ENCODE measurements at places on chromosomes 5 and 9. TPM values are rescaled to one million over a fixed set of nuclear protein-coding genes. Genes with fewer than 3 reads are reported as not detected.

DNA sequence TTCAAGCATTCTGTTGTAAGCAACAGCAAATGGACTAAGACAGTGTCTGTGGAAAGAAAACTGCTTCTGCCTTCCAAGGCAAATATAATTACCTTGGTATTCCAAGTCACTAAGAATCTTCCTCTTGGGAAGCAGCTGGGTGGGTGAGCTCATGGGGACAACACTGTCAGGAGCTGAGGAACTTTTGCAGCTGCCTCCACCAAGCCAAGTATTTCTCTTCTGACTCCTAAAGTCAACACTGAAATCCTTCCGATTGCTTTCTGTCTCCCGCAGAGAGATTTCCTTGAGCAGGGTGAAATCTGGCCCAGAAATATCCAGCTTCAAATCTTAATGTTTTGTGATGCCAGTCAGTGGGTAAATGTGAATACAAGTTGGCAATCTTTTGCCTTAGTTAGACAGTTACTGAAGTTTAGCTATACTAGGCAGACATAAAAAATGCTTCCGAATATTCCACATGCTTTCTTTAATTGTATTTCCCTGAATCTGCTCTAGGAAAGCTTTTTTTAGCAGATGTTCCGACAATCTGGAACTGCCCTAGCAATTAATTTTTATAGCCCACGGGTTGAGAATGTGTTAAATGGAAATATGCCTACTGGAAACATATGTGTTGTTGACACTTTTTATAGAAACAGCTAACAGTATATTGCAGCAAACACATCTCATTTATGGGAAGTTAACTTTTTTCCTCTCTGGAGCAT, 369.9 kb upstream of the DAB2 start:
- H3K36me3 ChIP-seq = no peaks in the 10 kb centered on the region
- no peak overlapping the region for H3K27ac ChIP-seq
- H3K4me3 ChIP-seq = no peak overlapping the region

DNA sequence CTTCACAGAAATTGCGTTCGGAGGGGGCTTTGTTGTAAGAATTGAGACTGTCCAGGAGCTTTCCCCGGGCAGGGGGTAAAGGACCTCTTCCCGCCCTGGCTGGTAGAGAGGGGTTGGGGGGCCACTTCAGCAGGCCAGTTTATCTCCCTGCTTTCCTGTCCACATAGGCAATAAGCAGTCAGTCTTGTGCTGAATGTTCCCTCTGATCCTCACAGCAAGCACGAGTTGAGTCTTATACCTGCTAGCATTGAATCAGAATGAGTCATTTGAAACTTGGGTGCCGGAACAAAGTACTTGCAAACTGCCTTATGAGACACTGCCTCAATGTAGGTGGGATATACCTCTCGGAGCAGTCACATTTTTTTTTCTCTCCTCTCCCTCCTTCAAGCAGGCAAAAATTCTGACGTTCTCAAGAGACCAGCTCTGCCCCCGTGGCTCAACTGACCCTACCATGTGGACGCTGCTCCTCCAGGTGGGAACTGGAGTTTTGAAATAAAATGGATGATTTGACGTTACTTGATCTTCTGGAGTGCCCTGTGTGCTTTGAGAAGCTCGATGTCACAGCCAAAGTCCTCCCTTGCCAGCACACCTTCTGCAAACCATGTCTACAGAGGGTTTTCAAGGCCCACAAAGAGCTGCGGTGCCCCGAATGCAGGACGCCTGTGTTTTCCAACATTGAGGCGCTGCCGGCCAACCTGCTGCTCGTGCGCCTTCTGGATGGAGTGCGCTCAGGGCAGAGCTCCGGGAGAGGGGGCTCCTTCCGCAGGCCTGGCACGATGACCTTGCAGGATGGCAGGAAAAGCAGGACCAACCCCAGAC, 1.3 kb downstream of the SH3RF2 start:
- peaks cover 5% of the 10 kb centered on the region for H3K36me3 ChIP-seq
- H3K4me3 ChIP-seq = peak overlapping the region; percentile 81
- H3K27me3 ChIP-seq = no peaks in the 10 kb centered on the region
- H3K27ac ChIP-seq = peak overlapping the region; percentile 79
- no peak for DNase-seq
- peaks cover 50% of the 10 kb centered on the region for H3K4me1 ChIP-seq

GRCh38 chr9:121226175-121226574, 24.5 kb upstream of the RAB14 start:
- no peaks in the 10 kb centered on the region for H3K4me1 ChIP-seq
- no peak for DNase-seq
- H3K4me3 ChIP-seq = no peak overlapping the region
- no peaks in the 10 kb centered on the region for H3K36me3 ChIP-seq
- H3K27ac ChIP-seq = no peak overlapping the region

The THBS4 gene
- 5.6 TPM for total RNA-seq

The C5orf15 gene
- 52.0 TPM for total RNA-seq

DNA sequence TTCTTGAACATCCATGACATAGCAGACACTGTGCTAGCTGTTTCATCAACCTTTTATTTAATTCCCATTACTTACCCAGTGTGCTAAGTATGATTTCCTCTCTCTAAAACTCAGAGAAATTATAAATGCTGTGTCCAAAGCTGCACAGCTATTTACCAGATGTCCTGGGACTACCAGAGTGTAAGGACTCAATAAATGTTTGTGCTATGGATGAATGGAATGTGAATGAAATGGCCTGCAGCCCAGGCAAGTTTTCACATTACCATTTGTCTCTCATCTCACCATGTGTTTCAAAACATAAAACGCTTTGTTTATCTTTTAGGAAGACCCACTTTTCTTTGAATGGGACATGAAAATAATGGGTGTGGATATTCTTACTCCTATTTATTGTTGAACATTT, 96.2 kb downstream of the ARHGEF28 start:
- DNase-seq = no peak
- H3K27me3 ChIP-seq = peaks cover 8% of the 10 kb centered on the region
- H3K27ac ChIP-seq = no peak overlapping the region
- H3K4me3 ChIP-seq = no peak overlapping the region

The TMEM215 gene
- total RNA-seq = not detected

DNA sequence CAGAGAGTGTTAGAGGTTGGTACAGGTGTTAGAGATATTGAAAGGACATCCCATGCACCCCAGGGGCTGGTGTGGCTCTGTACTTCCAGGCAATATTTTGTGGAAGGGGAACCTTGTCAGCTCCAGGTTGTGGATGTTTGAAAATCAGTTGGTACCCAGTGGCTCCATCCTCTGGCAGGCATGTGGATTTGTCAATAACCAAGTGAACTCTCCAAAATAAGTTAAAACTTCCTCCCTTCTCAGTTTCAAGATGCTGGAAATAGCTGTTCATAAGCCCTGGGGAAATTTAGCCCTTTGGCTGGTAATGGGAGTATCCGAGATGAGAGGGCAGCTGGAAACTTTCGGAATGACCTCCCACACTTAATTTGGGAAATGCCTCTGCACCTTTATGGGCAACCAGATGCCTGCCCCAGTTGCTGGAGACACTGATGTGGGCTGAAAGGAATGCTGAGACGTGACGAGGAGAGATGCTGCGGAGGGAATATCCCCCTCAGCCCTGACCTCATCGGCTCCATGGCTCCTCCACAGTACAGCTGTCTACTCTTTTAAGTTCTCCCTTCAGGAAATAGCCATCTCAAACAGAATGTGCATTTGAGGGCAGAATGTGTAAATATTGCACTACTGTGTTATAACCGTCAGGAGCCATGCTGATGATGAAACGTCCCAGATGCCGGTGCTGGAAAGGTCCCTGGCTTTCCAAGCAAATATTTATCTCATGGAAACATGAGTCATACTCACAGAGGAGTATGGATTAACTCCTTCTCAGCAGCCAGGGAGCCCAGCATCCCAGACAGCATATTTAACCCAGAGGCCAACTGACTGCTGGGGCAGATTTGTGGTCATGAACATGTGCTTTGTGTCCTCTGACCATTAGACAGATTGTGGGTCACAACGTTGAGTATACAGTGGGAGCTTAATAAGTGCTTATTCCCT, 29.5 kb downstream of the TGFBI start:
- H3K36me3 ChIP-seq = no peaks in the 10 kb centered on the region
- no peak overlapping the region for H3K27ac ChIP-seq
- DNase-seq = no peak
- H3K4me3 ChIP-seq = no peak overlapping the region
- peaks cover 7% of the 10 kb centered on the region for H3K4me1 ChIP-seq

DNA sequence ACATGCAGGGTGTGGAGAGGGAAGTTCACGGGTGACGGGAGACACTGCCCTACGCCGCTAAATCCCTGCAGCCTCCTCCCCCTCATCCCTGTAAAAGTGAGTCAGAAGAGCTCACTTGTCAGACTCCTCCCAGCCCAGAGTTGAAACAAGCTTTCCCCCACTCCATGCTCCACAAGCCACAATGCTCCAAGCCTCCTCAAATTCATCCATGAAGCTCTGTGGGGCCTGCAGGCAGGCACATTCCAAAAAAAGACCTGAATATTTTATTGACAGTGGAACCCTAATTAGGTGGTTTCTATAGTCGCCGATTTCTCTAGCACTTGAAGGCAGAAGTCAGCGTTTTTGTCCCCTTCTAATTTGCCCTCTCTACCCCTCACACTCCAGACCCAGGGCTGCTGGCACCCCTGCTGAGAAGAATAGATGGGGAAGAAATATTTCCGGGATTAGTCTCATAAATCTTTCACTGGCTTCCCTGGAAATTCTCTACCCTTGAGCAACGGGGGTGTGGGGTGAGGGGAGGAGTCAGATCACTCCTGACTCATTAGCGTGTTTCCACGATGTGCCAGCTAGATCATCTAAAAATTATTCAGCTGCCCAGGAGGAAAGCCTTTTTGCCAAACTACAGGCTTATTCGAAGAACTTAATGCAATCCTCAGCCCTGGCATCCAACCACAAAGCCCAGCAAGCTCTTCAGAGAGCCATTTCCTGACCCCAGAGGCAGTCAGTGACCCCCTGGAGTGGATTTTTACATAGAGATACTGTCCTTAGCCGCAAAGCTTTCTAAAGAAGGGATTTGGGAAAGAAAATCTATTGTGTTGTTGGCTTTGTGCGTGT, 97.1 kb downstream of the ENC1 start:
- peaks cover 23% of the 10 kb centered on the region for H3K4me1 ChIP-seq
- DNase-seq = no peak
- no peaks in the 10 kb centered on the region for H3K36me3 ChIP-seq
- no peak overlapping the region for H3K4me3 ChIP-seq

- no peaks in the 10 kb centered on the region for H3K27me3 ChIP-seq
- no peak overlapping the region for H3K27ac ChIP-seq
- peaks cover 12% of the 10 kb centered on the region for H3K4me1 ChIP-seq
Measured at GRCh38 chr5:55747778-55748318, 10.0 kb downstream of the DDX4 start.

The COL23A1 gene
- 0.36 TPM for total RNA-seq

The CDH6 gene
- 132 TPM for total RNA-seq

DNA sequence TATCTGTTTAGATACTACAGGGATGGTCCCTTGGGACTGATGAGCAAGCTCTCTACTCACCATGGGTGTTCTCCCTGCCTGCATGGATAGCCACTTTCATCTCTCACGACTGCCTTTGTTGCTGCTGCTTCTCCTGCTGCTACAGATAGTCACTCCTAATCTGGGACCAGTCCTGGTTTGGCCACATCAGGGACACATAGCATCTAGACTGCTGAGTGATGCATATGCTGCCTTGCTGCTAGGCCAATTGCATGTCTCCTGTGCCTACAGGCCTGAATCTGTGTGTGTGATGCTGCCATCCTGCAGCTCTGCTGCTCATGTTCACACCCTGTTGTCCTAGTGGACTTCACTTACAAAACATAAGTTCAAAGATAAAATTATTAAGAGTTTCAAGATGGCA, 297.1 kb downstream of the HCN1 start:
- H3K4me3 ChIP-seq = no peak overlapping the region
- DNase-seq = no peak
- H3K4me1 ChIP-seq = no peaks in the 10 kb centered on the region
- no peaks in the 10 kb centered on the region for H3K36me3 ChIP-seq
- no peak overlapping the region for H3K27ac ChIP-seq
- H3K27me3 ChIP-seq = no peaks in the 10 kb centered on the region

DNA sequence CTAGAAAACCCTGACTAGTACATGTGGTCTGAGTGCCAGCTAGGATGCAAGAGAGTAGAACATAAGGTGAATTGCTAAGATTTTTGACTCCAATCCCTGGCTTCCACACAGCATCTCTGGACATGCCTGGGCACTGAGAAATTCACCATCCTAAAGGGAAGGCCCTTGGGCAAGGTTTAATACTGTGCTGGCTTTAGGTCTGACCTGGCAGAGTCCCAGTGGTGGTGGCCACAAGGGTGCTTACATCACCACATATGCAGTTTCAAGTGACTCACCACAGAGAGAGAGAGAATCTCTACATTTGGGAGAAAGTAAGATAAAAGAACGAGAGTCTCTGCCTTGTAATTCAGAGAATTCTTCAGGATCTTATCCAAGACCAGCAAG, 661.6 kb upstream of the C9orf72 start:
- H3K27ac ChIP-seq = no peak overlapping the region
- no peak overlapping the region for H3K4me3 ChIP-seq
- H3K4me1 ChIP-seq = peaks cover 3% of the 10 kb centered on the region
- H3K27me3 ChIP-seq = no peaks in the 10 kb centered on the region
- no peak for DNase-seq
- no peaks in the 10 kb centered on the region for H3K36me3 ChIP-seq

GRCh38 chr5:131795879-131796792, 681 bp downstream of the FNIP1 start:
- H3K4me1 ChIP-seq = peaks cover 16% of the 10 kb centered on the region
- H3K36me3 ChIP-seq = peaks cover 4% of the 10 kb centered on the region
- peak; percentile 42 for DNase-seq
- H3K27ac ChIP-seq = peak overlapping the region; percentile 99
- peak overlapping the region; percentile 98 for H3K4me3 ChIP-seq
- peaks cover 4% of the 10 kb centered on the region for H3K27me3 ChIP-seq

The LTC4S gene
- total RNA-seq = 5.5 TPM

DNA sequence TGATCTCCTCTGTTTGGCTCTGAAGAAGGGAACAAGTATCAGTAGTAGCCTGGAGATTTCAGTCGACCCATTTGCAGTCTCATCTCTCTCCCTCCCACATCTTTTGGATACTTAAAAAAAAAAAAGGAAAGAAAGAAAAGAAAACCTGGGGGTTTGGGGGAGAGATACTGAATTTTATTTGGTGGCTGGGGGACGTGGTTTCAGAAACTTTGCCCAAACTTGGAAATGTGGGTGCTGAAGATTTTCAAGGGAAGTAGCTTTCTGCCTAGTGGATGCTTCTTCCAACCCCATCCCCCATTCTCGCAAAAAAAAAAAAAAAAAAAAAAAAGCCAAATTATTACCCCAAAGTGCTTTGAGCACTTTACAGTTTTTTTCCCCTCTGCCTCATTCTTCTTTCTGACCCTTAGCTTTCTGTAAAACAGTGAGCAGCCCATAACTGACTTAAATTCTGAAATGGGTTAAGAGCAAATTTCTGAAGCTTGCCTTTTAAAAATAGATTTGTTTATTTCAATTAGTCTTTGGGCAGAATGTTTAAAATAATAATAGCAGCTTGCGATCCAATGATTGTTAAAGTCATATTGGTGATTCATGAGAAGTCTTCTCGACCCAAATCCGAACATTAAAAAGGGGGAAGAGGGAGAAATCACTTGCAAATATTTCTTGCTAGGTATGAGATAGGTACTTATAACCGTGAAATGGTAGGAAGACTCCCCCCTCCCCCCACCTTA, 894 bp downstream of the FST start:
- H3K4me1 ChIP-seq = peaks cover 29% of the 10 kb centered on the region
- no peak for DNase-seq
- H3K4me3 ChIP-seq = peak overlapping the region; percentile 84
- H3K27ac ChIP-seq = peak overlapping the region; percentile 88

All from progenitor cell of endocrine pancreas (in vitro differentiated cells).